ENCODE measurements at places on chromosomes 7 and 10. TPM values are rescaled to one million over a fixed set of nuclear protein-coding genes. Genes with fewer than 3 reads are reported as not detected.
A peak's percentile ranks its signal among the peaks of the same experiment; 100 is the strongest.

DNA sequence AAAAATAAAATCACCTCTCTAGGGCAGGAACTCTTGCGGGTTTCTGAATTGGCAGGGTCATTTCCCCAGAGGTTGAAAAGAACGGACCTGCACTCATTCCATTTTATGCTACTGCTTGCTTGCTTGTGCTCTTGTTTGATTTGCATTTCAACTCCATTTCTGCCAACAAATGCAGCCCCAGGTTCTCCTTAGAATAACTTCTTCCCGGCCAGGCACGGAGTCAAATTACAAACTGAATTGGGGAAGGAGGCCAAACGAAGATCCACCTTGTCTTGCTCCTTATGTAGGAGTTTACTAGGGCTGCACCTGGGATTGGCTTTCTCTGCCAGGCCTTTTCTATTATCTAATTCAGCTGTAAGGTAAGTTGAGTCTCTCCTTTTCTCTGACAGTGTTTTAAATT lies 79.6 kb downstream of the HGF start:
- peak; percentile 63 for DNase-seq

DNA sequence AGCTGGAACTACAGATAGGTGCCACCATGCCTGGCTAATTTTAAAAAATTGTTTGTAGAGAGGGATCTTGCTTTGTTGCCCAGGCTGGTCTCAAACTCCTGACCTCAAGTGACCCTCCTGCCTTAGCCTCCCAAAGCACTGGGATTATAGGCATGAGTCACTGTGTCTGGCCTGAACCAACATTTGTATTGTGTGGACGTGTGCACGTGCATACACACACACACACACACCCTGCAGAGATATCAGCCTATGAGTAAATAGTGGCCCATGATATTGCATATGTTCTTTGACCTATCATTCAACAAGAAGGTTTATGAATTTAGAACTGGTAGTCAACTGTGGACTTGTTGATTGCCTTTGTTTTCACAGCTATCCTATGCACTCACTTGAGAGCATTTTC lies 161.6 kb downstream of the BAMBI start:
- DNase-seq, result no peak

GRCh38 chr10:50541921-50542320 lies 81.8 kb downstream of the SGMS1 start:
- no peak for DNase-seq

DNA sequence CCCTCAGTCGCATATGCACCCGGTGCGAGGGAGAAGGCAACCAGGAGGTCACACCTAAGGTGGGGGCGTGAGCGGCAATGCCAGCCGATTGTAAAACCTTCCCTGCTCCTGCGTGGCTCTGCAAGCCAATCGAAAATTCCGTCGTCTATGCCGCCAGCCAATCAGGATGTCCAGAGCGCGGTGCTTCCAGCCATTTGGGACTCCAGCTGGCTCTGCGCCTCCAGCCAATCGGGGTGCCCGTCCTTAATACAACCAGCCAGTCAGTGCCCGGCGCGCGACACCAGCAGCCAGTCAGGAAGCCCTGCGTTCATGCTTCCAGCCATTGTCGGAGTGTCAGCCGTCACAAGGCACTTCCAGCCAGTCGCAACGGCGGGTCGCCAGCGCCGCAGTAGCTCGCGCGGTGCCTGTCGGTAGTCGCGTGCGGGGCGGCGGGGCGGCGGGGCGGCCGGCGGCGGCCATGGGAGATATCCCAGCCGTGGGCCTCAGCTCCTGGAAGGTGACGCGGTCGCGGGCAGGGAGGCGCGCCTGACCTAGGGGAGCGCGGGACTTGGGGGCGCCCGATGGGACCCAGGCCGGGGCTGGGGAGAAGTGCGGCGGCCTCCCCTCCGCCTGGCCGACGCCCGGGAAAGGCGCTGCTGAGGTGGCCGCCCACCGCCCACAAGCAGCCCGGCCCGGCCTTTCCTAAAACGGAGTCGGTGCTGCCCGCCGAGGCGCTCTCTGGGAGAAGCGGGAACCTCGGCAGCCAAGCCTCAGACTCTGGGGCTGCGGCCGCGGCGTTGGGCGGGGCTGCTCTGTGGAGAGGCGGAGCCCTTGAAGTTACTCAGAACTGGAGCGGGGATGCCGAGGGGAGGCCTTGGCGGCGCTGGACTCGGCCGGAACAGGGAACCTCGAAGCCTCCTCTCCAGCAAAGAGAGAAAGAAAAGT lies at the start of gene AKR1E2:
TSS of gene AKR1E2 (plus strand) at position 340 of the 924 bp plus-strand sequence. CDS start at position 458, 118 bp downstream.
- DNase-seq, result peak; percentile 92

- no peak for DNase-seq
These were observed 242.7 kb upstream of the FOXK1 start for GRCh38 chr7:4439444-4439843.

DNA sequence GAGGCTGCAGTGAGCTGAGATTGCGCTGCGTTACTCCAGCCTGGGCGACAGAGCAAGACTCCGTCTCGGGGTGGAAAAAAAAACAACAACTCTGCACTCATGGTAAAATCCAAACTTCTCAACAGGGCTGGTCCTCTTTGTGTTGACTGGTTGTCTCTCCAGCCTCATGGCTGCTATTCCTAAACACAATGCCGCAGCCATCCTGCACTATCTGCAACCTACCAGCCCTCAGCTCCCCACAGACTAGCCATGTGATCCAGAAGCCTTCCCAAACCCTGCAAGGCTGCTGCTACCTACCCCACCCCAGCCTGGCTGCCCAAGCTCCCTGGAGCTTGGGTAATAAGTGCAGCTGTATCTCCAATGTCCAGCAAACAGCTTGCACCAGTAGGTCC lies 11.7 kb downstream of the ZYX start:
- DNase-seq, result peak; percentile 50

- DNase-seq, result no peak
These were observed 137.8 kb upstream of the CNTNAP2 start for GRCh38 chr7:145978769-145979168.

DNA sequence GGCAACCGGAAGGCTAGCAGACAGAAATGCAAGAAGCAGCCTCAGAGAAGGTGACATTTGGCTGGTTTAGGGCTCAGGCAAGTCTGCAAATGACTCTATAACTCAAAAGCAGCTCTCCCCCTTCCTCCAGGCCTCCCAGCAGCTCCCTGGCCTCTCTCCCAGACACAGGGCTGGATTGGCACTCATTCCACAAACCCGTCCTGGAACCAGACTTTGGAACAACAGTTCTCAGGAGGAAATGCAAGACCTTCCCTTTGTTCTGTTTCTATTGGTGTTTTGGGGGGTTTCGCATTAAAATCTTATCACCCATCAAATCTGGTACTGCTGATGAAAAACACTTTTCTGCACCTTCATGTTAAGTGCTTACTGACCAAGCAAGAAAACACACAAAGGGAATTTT lies 40.3 kb upstream of the EFCAB10 start:
- DNase-seq, result no peak

DNA sequence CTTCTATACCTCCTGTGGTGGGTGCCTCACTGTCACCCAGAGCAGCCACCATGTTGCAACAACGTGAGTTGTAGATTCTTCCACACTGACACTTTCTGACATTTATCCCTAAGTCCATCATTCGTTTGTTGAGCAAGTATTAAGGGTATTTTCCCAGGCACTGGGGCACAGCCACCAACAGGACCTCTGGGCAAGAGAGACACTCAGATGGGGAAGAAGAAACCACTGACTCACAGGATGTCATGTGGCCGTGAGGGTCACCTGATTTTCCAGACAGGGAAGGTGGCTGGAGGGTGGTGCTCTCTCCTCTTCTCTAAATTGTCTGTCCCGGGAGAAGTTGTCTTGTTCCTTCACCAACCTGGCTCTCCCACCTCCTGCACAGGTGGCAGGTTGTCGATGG lies 51.7 kb upstream of the PPIF start:
- DNase-seq, result no peak

The GNAT3 gene
- total RNA-seq, result not detected

The ZNF853 gene
- 9.0 TPM for total RNA-seq

GRCh38 chr7:105337529-105337928 lies 51.2 kb downstream of the SRPK2 start:
- DNase-seq, result no peak

GRCh38 chr10:109941236-109941862 lies 18.0 kb upstream of the XPNPEP1 start:
- no peak for DNase-seq

DNA sequence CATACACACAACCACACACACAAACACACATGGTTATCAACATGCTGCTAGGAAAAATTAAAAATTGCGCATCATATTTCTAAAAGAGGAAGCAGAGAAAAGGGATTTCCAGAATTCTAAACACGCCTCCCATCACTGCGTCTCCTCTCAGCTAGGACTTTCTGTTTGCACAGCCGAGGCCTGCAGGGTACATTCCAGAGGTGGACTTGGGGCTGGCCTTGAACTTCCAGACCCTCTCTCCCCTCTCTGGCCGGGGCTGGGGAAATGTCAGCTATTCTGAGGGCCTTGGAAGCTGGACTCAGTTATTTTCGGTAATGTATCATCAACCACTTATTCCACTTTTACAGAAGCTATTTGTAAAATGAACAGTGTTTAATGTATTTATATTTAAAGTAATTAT lies 168.7 kb downstream of the GALNT17 start:
- DNase-seq, result no peak

DNA sequence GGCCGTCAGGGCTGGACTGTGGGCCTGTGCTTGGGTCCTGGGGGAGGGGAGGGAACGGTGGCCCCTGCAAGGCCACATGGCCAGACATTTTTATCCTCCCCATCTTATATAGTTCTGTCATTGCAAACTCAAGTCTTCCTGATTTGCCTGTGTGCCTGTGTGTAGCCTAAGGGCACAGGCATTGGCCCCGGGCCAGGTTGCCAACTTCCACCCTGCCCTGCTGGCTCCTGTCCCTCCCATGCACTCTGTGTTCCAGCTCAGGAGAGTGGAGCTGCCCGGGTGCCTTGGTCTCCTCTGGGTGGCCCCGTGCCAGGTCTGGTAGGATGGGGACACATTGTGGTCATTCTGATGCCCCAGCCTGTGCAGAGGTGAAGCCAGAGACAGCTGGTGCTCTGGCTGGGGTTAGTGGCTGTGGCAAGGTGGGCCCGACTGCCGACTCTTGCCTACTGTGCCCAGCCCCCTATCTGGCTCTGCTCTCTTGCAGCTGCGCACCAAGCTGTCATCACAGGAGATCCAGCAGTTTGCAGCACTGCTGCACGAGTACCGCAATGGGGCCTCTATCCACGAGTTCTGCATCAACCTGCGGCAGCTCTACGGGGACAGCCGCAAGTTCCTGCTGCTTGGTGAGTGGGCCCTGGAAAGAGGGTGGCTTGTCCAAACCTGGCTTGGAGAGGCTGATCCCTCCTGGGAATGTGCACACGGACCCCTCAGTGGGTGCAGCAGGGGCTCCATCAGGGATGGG lies 14.8 kb downstream of the NACAD start:
- no peak for DNase-seq

The NPSR1 gene
- not detected for total RNA-seq

The VSTM4 gene
- total RNA-seq, result 0.51 TPM

- DNase-seq, result no peak
These were observed 93.3 kb upstream of the RET start for GRCh38 chr10:42983591-42983990.

DNA sequence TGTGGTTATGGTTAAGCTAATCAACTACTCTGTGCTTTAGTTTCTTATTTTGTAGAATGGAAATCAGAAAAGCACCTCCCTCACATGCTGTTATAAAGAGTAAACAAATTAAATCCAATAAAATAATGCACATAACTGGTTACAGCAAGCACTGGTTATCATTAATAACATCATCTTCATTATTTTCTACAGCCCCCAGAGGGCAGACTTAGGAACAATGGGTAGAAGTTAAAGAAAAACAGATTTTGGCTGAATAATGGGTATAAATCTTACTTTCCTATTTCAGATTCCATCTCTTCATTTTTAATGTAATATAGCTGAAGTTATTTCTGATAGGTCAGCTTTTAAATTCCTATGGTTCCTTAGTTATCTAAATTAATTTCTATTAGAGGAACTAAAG lies 126.5 kb downstream of the DOCK4 start:
- DNase-seq, result no peak
